Substantia nigra (tissue), 51 donors: ENCODE measurements at places on chromosomes 7 and 10.

GRCh38 chr7:154853063-154853726 is 149.7 kb downstream of the PAXIP1 start:
- DNase-seq, result no peak

DNA sequence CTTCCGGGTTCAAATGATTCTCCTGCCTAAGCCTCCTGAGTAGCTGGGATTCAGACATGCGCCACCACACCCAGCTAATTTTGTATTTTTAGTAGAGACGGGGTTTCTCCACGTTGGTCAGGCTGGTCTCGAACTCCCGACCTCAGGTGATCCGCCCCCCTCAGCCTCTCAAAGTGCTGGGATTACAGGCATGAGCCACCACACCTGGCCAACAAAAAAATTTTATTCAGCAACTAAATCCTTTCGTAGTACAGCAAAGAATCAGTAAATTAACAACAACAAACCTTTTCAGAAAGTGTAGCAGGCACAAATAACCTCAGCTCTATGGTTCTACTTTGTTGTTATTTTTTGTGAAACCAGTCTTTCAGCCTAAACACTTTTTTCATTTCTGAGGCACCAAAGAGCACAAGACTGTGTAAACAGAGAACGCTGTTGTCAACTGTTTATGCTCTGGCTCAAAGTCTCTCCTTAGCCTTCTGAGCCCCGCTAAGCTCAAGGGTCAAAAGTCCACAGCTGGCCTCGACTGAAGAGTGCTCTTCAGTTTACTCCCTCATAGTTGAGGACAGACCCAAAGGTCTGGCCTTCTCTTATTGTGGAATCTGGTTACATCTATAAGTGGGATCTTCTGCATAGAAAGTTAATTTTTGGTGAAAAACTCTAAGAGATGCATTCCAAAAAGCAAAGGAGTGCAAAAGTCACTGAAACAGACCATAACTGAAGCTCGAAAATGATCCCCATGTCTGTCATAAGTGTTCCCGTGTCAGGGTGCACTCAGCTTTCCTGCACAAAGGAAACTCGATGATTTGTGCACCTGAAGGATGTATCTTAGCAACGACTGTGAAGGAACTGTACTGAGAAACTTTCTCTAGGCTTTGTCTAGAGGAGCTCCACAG is 24.6 kb upstream of the DDX50 start:
- DNase-seq, result no peak

- DNase-seq, result no peak
Observed at GRCh38 chr10:133421336-133422222, 2.8 kb downstream of the SPRN start.

DNA sequence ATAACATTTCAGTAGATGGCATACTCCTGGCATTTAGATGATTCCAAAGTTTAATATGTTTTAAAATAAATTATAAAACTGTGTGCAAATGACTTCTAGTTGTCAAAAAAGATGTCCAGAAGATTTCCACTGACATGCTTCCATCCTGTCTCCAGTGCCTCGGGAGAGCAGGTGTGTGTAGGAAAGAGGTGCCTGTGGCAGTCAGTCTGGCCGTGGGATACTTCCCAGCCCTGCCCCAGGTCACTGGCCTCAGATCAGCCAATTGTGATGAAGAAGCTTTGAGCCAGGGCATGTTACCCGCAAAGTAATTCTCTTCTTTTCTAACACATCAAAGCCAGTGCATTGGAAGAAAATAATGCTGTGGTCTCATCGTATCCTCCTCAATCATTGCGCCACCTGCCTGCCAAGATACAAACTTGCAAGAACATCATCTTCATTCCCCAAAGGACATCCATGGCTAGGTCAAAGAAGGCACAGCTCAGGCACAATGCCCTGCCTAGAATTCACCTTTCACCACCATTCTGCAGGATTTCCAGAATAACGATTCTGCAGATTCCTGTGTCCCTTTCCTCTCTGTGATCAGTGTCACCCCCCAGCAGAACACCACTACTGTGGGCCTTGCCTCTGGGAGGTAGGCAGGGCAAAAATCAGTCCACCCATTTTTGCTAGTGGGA is 6.3 kb upstream of the KCNMA1 start:
- DNase-seq, result no peak

- no peak for DNase-seq
Observed at GRCh38 chr7:11355399-11356005, 381.8 kb downstream of the PHF14 start.

DNA sequence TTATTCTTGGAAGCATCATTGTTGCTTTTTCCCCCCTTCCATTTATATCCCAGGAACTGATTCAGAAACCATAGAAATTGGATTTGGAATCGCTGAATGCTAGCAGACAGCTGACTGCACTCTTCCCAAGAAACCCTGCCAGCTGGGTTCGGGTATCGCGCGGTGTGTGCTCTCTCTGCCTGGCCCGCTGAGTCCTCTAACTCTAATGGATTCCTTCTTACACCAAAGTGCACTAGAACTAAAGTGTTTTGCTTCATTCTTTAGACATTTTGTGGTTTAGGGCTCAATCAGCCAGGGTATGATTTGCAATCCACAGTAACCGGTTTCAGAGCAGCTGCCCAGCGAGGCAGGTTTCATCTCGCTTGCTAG is 92.2 kb downstream of the EGFR start:
- no peak for DNase-seq

GRCh38 chr7:152451356-152451755 is 15.6 kb upstream of the KMT2C start:
- no peak for DNase-seq

- DNase-seq, result no peak
Observed at GRCh38 chr7:12256090-12256489, 45.0 kb downstream of the TMEM106B start.

- DNase-seq, result no peak
Observed at GRCh38 chr10:11261687-11262493, 244.2 kb downstream of the CELF2 start.

DNA sequence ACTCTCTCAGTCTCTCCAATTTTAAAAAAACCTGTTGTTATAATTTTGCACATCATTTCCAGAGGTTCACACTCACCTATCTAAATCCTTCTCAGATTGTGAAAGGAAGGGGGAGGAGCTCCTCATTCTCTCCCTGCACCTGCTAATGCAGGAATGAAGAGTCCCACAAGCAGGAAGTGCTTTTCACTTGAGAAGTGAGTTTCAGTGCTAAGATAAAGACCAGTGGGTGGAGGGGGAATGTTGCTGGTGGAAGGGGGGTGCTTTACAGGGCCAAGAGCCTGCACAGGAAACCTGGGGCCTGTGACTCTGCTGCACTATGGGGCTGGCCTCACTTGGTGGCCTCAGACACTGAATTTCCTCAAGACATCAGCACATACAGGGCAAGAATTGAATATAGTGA is 176.4 kb downstream of the PTPN20 start:
- no peak for DNase-seq

GRCh38 chr10:72375173-72375572 is 20.5 kb upstream of the DNAJB12 start:
- DNase-seq, result no peak

DNA sequence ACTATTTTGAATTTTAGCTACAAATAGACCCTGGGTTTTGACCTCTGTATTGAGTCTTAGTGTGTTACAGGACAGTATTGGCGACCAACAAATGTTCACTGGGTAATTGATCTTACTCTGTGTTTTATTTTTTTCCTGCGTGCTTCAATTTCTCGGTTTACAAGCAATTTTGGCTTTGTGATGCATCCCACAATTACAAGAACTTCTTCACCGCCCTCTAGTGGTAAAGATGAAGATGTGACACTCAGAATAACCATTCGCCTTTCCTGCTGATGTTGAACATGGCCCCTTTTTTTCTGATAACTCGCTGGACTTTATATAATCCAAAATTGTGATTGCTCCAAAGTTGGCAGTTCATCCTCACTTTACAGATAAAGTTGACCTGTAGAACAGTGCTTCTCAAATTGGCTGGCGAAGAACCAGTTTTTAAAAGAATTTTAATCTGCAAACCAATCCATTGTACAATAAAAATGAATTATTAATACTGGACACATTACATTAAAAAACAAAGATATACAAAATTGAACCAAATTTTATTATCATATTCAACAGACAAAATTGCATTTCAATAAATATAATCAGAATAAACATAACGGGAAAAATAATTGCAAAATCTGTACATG is 20.2 kb upstream of the SMC3 start:
- DNase-seq, result no peak

DNA sequence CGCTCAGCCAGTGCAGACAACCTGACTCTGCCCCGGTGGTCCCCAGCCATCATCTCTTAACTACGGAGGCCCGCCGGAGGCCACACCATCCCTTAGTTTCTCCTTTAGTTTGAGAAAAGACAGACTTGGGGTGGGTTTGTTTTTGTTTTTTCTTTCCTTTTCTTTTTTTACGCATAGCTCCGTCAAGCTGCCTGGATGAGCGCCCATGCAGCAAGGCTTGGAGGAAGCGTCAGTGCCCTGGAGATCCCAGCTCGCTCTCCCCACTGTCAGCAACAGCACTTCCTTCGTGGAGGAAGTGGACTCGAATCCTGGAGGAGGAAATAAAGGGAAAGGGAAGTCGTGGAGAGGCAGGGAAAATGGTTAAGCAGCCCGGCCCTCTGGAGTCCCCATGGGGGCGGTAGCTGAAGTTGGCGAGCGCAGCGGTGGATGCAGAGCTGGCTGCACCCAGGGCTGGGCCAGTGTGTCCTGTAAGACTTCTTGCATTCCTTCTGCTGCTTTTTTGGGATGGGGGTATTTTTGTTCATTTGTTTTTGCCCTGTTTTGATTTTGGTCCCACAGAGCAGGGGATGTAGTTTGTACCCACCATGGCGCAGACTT is 35.9 kb upstream of the GJD4 start:
- no peak for DNase-seq

DNA sequence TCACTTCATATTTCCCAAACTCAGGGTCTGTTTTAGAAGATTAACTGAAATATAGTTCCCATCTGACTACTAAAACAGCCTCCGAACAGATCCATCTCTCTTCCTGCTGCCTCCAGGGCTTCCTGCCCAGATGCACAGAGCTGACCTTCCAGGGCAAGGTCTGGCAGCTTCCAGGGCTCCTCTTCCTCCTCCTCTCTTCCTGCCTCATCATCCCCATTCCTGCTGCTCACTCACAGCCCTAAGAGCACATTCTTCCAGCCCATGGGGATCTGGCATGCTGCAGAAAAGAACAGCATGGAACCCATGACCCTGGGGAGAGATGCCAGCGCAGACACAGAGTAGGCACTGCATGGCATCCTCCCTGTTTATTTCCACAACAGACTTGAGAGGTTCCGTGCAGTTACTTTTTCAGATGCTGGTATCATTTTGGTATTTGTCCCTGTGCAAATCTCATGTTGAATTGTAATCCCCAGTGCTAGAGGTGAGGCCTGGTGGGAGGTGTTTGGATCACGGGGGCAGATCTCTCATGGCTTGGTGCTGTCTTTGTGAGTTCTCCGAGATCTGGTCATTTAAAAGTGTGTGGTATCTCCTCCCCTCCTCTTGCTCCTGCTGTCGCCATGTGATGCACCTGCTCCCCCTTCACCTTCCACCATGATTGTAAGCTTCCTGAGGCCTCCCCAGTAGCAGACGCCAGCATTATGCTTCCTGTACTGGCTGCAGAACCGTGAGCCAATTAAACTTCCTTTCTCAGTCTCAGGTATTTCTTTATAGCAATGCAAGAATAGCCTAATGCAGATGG is 4.4 kb downstream of the PKD1L1 start:
- no peak for DNase-seq

DNA sequence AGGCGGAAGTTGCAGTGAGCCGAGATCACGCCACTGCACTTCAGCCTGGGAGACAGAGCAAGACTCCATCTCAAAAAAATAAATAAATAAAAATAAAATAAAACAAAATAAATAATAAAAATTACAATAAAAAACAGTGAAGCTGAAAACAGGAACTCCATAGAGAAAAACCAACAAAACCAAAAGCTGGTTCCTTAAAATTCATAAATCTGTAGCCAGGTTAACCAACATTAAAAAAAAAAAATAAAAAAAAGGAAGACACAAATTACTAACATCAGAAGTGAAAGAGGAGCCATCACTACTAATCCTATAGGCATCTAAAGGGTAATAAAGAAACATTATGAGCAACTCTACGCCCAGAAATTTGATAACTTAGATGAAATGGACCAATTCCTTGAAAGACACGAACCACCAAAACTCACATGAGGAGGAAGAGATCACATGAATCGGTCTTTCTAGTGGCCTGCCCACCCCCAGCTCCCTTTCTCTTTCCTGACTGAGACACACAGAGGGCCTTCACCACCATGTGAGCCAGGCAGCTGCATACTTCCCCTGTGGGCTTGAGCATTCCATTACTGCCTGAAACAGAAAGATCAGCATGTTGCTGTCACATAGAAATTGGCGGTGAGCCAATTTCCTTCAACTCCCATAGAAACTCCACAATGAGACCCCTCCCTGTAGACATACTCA is 208.7 kb downstream of the MAD1L1 start:
- no peak for DNase-seq

GRCh38 chr7:85186521-85187241 is at the start of gene SEMA3D:
TSS of gene SEMA3D (minus strand) at chr7:85187056. CDS start at chr7:85121891, 65,165 bp downstream.
- DNase-seq, result peak; percentile 70

DNA sequence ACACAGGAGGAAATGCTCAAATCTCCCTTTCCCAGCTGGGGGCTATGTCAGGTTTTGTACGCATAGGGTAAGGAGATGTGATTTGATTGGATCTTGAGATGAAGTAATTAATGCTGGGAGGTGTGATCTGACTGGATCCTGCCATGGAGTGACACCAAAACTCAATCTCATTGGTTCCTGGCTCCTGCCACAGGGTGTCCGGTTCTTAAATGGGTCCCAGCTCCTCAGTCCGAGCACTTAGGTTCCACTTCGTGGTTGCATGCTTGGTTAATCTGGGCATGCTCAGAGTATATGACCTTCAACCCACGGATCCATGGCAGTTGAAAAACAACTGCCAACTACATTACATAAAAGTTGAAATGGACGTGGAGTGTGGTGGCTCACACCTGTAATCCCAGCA is 3.1 kb upstream of the ZNF12 start:
- DNase-seq, result no peak
